ENCODE measurements at places on chromosomes 13 and 19.

DNA sequence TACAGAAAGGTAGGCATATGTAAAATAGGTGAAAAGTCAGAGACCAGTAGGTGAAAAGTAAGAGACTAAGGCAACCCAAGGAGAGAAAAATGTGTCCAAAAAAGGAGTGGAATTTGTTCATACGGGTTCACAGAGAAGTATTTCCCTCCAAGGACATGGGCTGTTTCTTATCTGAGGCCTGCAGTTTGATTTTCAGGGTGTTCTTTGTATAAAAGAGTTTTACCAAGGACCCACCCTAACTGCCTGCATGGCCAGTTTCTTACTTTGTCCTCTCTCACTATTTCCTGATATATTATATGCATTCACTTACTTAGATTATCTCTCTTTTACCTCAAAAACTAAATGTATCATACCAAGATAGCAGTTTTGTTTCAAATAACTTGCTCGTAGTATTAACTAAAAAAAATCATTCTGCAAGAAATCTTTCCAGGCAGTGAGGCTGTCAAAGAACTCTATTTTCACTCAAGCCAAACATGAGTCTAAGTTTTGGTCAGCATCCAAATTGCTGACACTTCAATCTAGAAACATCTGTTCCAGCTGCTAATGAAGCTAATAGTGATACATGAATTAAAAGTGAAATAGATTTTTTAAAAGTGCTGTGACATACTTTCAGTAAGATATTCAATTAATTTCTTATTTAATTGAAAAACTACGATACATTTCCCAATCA, 141.4 kb upstream of the SGCG start:
- no peak for DNase-seq

DNA sequence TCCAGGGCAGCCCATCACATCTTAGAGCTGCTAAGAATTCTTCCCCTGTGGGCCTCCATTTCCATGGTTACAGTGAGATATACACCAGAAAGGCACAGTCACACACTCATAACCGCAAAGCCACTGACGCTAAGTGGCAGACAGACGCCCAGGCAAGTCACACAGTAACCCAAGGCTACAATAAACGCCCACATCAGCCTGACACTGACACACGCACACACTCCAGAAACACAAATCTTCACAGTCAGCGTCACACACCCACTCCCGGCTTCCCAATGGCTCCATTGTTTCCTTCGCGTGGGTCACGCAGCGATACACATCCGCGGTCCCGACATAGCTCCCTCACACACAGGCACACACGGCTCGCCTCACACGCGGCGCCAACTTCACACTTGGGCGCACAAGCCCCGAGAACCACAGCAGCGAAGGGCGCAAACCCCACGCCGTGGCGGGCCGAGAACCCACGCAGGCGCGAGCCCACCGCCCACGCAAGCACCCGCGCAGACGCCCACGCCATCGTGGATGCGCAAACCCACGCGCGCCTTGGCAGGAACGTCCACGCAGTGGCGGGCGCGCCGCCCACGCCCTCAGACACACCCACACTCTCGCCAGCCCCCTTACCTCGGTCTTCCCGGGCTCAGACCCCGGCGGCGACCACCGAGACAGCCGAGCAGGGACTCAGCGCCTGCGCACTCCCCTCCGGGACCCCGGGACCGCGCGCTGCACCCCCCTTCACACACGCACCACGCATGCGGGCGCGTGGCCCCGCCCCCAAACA, at the start of gene ZNF667:
ZNF667 (minus strand) TSS at position 695 of the 778 bp plus-strand sequence. CDS start 14,975 bp downstream, outside the sequence.
- peak; percentile 18 for DNase-seq

DNA sequence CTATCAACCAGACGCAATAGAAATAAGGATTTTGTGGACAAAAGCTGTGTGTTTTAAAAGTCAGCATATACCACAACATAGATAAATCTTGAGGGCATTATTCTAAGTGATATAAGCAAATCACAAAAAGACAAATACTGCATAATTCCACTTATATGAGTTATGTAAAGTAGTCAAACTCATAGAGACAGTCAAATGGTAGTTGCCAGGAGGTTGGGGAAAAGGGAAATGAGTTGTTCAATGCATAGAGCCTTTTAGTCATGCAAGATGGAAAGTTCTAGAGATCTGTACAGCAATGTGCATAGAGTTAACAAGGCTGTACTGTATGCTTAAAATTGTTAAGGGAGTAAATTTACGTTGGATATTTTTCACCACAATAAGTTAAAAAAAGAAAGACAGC, 244.7 kb downstream of the DCT start:
- no peak for DNase-seq

DNA sequence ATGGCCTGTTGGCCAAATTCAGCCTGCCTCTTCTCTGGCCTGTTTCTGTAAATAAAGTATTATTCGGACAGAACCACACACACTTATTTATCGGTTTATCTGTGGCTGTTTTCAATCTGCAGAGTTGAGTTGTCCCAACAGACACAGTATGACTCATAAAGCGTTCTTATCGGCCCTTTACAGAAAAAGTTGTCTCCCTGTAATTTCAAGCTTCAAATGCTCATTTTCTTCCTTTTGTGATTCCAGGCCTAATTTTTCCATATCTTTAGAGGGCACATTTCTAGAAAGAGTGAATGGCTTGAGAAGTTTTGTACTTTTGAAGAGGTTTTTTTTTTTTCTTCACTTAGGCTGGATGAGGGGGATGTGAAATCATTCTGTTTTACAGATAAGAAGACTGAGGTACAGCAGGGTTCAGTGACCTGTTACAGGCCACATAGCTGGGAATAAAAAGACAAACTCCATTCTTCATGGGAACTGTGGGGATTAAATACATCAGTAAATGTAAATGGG, 440.9 kb downstream of the TSHZ3 start:
- DNase-seq, result no peak

DNA sequence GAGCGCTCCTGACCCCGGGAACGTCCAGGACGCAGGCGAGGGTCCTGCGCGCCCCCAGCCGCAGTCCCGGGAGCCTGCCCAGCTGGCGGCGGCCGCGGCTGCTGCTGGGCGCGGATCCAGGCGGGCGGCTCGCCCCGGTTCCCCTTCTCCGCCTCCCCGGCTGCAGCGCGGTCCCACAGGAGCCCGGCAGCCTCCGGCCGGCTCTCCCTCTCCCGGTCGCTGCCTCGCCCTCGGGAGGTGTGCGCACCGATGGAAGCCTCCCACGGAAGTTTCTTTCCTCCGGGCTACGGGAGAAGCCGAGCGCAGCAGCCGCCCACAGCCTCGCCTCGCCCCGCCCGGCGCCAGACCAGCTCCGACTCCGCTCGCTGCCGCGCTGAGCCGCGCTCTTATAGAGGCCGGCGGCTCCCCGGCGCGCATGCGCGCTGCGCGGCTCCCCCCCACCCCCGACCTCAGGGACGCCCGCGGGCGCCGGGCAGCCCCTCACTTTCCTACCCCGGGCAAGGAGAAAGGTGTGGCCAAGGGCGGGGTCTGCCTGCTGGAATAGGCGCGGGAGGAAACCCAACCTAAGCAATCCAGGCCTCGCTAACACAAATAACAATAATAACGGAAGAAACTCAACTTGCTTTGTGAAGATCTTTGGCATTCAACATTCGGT, at the start of gene SHISA2:
SHISA2 (minus strand) TSS at position 360 of the 655 bp plus-strand sequence. CDS start 1,041 bp downstream, outside the sequence.
- DNase-seq, result no peak

GRCh38 chr13:30234619-30235162, 72.7 kb downstream of the KATNAL1 start:
- no peak for DNase-seq

DNA sequence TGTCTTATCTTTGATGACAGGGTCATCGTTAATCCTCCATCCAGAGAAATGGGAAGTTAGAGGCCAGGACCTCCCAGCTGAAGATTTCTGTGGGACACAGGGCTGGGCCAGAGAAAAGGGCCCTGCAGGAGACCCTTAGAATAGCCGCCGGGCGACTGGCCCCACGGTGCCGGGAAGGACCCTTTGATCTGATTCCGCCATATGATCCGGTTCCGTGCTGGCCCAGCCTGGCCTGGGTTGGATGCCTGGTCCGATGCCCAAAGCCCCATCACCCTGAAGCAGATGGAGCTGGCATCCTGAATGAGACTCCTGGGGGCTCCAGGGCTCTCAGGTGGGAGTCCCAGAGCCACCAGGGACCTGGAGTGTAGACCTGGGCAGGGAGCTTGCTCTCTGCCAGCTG, 6.0 kb upstream of the STK11 start:
- no peak for DNase-seq

- no peak for DNase-seq
These were observed 11.5 kb downstream of the TM6SF2 start for GRCh38 chr19:19261350-19262189.

Measured in T-cell (primary cell).